ENCODE measurements at places on chromosomes 16 and 17. TPM values are rescaled to one million over a fixed set of nuclear protein-coding genes. Genes with fewer than 3 reads are reported as not detected.

The GHDC gene
- 24.7 TPM for total RNA-seq

GRCh38 chr17:57622683-57623433 lies 122.2 kb downstream of the CCDC182 start:
- DNase-seq: no peak

GRCh38 chr16:47574091-47575054 lies 113.2 kb downstream of the PHKB start:
- DNase-seq: no peak

The GRAP gene
- total RNA-seq: 5.7 TPM

- DNase-seq: no peak
Measured at GRCh38 chr17:29018788-29019474, 13.1 kb upstream of the SEZ6 start.

The ALDOC gene
- 16.5 TPM for total RNA-seq

The HBM gene
- total RNA-seq: not detected

DNA sequence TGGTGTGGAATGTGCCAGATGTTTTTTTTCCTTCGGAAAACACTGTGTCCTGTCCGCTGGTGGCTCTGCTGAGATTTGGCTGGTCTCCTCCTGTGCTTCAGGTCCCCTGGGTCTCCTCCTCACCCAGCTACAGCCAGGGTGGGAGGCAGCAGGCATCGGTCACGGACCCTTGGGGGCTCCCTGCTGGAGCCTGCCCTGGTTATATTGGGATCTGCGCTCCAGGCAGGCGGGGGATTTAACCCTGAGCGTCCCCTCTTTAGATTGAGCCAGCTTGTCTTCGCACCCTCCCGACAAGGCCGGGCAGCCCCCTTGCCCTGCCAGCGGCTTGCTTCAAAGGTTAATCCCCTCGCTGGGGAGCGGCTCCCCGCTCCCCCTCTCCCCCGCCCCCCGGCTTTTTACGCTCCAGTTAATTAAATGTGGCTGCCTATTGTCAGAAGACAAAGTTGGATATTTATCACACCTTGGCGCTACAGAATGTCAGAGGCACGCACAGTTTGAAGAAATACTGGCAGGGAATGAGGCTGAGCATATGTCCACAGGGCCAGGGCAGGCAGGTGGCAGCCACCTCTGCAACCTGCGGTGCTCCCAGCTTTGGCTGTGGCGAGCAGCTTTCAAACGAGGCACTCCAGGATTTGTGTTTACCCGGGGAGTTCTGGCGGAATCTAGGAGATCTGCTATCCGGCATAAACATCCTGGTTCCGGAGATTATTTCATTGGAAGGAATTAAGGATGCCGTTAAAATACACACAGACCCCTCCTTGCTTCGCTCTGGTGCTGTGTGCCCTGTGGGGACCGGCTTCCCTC lies 38.2 kb upstream of the GSE1 start:
- DNase-seq: no peak

DNA sequence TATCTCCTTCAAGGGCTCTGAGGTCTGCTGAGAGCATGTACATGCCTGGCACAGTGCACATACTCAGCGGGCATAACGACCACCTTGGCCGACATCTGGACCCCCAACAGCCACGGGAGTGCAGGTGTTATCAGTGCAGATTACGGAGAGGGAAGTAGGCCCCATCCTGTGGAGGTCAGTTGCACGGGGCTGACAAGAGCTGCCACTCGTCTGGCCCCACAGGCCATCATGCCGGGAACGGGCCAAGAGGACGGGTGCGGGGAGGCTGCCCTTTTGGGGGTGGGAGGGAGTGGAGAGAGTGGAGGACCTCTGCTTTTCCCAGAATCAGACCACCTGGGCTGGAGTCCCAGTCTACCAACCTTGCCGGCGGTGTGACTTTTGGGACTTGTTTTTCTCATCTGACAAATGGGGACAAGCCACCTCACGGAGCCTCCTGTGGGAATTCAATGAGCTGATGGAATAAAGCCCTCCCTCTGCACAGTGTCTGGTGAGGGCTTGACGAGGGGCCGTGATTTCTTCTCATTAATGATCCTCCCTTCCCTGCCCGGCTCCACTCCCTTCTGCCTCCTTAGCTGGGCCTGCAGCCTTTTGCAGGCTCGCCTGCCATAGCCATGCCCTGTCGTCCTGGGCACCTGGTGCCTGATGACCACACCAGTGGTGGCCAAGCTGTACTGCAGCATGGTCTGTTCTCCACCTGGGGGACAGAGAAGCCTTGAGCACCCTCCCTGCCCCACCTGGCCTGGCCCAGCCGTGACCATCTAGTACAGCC lies 4.6 kb downstream of the PRSS33 start:
- no peak for DNase-seq

The INCA1 gene
- total RNA-seq: 0.16 TPM

The ARL5C gene
- not detected for total RNA-seq

The LHX1 gene
- not detected for total RNA-seq

- no peak for DNase-seq
Measured at GRCh38 chr16:85374571-85374872, 238.6 kb upstream of the GSE1 start.

- no peak for DNase-seq
Measured at GRCh38 chr17:49327835-49328784, 33.9 kb downstream of the ZNF652 start.

- DNase-seq: no peak
Measured at GRCh38 chr17:17564896-17565295, 26.6 kb downstream of the PEMT start.

The TBX4 gene
- not detected for total RNA-seq

The MT1A gene
- not detected for total RNA-seq

The PDE6G gene
- total RNA-seq: 0.35 TPM

- no peak for DNase-seq
Measured at GRCh38 chr17:42305543-42306384, 17.5 kb downstream of the STAT5A start.

- peak; percentile 18 for DNase-seq
Measured at GRCh38 chr17:42784811-42785592, 4.6 kb downstream of the WNK4 start.

- DNase-seq: no peak
Measured at GRCh38 chr17:79073706-79074088, 927 bp upstream of the ENGASE start.

The STX1B gene
- total RNA-seq: 0.43 TPM

GRCh38 chr16:12675046-12675445 lies 128.6 kb downstream of the CPPED1 start:
- DNase-seq: no peak

DNA sequence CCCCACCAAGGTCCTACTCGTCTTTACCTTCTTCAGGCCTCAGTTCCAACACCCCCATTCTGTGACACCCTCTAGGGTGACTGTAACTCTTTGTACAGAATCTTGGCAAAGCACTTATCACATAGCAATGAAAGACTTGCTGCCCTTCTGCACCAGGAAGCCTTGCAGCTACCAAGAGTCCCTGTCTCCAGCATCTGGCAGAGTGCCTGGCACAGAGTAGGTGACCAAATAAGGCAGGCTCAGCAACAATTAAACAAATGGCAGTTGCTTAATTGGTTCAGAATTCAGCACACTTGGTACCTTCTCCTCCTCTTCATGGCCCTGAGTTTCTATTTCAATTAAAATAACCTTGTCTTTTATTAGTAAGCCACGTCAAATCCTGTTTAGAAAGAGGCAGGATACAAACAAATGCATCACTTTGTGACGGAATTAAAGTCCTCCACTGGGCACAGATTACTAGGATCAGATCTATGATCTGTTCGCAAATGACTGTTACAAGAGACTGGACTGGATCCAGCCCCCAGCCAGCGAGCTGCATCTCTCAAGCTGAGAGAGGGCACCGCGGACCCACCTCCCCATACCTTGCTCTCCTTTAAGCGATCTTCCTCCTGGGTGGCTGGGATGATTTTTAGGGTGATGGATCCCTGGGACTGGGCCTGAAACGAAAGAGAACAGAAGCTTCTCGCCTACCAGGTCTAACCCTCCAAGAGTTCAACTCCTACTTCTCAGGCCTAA lies 9.4 kb downstream of the MPP3 start:
- no peak for DNase-seq

The KREMEN2 gene
- total RNA-seq: 0.11 TPM

GRCh38 chr16:20147091-20147490 lies 73.4 kb upstream of the GPR139 start:
- DNase-seq: no peak

GRCh38 chr16:74199842-74200124 lies 96.8 kb upstream of the PSMD7 start:
- no peak for DNase-seq

- DNase-seq: no peak
Measured at GRCh38 chr17:50183421-50183994, 17.7 kb downstream of the SGCA start.

- no peak for DNase-seq
Measured at GRCh38 chr16:51559901-51560300, 408.8 kb upstream of the SALL1 start.

- no peak for DNase-seq
Measured at GRCh38 chr17:5431949-5432556, 6.9 kb downstream of the C1QBP start.

The KRTAP3-2 gene
- not detected for total RNA-seq

The GP1BA gene
- 0.21 TPM for total RNA-seq

DNA sequence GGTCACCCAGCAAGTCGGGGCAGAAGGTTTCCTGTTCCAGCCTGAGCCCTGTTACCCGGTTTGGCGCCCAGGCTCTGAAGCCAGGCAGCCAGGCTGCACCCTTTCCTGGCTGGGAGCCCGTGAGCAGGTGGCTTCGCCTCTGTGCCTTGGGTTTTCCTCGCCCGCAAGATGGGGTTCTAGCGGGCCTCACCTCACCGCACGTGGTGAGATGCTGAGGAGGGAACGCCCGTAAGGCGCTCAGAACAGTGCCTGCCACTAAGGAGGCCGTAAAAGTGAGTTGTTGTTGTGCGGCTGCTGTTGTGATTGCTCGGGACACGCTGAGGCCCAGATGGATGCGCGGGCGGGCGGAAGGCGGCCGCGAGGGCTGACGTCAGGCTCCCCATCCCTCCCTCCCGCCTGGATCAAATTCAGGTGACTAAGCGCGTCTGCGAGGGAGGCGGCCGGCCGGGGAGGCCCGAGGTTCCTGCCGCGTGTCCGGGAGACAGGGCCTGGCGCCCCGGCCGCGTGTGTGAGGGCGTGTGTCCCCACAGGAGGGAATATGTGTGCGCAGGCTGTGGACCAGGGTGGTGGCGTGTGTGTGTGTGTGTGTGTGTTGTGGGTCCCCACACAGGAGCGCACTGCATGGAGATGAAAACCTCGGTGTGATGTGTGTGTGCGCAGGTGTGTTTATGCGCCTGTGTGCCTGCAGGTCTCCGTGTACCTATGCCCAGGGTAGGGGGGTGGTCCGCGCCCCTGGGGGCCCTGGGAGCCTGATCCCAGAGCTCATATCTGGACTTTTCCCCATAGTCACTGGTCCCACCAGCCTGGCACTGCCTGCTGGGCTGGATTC lies 4.3 kb downstream of the CAMKK1 start:
- DNase-seq: no peak

- no peak for DNase-seq
Measured at GRCh38 chr16:16004314-16004749, 54.9 kb downstream of the ABCC1 start.

DNA sequence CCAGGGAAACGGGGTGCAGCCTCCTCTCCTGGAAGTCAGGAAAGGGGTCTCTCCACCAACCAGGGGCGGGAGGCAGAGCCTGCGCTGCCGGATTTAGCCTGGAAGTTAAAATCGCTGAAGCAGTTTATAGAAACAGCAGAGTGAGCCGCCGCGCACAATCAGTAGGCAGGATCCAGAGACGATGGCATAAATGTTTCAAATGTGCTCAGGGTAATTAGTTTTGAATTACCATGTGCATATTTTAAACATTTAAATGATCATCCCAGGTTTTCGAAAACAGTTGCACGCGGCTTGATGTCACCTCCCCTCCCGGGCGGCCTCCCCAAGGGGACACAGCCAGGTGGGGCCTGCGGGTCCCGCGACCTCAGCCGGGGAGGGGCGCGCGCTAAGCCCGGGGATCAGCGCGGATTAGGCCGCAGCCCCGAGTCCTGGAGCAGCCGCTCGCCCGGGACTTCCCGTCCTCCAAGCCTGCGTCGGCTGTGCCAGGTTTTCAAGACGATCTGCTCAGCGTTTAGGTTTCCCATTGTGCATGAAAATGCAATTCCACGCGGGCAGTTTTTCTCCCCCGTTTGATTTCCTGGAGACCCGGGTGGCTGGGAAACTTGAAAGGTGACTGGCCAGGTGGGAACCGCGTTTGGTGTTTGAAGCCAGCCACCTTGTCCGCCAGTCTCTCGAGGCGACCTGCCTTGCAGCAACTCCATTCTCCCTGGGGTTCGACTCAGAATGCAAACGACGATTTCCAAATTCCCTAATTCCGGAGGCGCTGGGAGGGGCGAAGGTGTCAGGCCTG lies 78.3 kb downstream of the RPA1 start:
- DNase-seq: no peak

The GPRC5B gene
- total RNA-seq: 0.40 TPM

DNA sequence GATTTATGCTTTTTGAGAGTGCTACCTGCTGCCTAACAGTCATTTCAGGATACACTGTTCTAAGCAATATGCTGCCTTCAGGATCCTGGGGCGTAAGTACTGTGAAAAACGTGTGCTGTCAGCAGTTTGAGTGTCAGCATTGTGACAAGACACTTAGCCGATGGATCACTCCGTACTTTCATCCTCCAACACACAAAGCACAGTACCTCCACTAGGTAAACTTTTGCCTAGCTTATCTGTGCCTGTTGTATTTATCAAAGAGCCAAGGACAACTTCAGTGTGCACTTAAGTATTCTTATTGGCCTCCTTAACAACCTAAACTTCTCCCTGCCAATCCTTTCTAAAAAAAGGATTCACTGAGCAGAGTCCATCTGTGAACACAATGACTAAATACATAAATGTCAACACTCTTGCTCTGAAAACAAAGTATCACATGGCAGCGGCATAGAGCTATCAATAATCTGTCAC lies 33.8 kb upstream of the PHLPP2 start:
- DNase-seq: no peak

The HASPIN gene
- 11.1 TPM for total RNA-seq

DNA sequence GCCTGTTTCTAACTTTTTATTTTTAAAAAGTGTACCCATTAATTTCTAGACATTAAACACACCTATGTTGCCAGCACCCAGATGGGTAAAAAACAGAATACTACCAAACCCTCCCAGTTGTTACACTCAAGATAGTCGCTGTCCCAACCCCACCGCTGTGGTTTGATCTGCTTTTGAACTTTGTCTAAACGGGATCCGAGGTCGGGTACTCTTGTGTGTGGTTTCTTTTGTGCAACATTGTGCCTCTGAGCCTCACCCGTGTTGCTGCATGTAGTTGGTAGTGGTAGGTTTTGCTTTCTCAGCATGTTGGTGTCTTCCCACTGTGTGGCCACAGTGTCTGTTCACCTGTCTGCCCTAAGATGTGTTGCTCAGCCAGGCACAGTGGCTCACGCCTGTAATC lies 4.3 kb downstream of the KLHL36 start:
- DNase-seq: peak; percentile 12

GRCh38 chr17:77786740-77787505 lies 171.6 kb upstream of the TNRC6C start:
- no peak for DNase-seq

GRCh38 chr17:44348234-44348987 lies 3.3 kb downstream of the GRN start:
- no peak for DNase-seq

The RNU2-1 gene
- total RNA-seq: 1,905 TPM

DNA sequence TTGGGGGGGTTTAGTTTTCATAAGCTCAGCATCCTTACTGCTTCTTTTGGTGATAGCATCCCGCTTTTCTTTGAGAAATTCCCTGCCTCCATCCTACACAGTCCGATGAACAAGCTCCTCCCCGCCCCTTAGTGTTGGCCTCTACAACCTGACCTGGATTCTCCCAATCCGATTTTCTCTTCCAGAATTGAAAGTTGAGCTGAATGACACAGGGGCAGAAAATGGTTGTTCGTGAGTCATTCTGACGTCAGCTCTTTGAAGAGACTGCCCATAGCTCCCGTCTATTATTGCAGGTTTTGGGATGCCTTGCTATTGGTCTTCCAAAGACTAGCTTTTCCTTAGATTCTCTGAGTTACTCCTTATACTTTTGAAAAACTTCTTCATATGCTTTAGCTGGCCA lies 279.7 kb downstream of the SLC39A11 start:
- DNase-seq: no peak

The RMI2 gene
- total RNA-seq: 5.5 TPM
